Frontal cortex (tissue), 4 donors: ENCODE measurements at places on chromosomes 3 and 15.

DNA sequence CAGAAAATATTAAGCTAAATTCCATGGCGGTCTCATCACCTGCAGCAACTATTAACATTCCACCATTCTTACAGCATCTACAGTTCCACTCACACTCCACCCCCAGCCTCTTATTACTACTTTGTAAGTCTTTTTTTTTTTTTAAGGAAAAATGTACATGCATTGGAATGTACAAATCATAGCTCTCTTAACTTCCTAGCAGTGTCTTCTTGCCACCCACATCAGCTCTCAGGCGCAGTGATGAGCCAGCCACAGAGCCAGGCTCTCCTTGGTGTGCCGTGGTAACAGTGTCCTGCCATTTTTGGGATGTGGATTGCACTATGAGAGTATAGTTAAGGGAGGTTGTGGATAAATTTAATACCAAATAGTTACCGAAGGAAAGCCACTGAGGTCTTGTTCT is 17.8 kb downstream of the ABHD17C start:
- DNase-seq = no peak

DNA sequence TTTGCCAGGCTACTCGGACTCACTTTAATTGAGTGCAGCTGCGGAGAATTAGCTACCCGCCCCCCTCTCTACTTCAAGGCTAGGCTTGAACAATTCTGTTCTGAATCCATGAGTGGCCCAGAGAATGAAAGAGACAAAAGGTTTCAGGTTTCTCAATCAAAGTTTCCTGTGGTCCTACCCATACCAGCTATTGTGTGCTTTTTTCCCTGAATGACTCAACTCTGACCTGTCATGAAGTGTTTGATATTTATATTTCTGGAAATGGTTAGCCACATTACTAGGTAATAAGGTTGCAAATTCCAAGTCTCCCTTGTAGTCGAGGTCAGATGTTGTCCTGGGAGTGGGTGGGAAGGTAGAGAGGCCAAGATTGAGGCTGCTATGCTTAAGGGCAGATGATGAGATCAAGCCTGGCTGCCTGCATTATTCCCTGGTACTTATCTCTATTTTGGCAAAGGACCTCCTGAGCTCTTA is 392.7 kb upstream of the TBL1XR1 start:
- no peak for DNase-seq

DNA sequence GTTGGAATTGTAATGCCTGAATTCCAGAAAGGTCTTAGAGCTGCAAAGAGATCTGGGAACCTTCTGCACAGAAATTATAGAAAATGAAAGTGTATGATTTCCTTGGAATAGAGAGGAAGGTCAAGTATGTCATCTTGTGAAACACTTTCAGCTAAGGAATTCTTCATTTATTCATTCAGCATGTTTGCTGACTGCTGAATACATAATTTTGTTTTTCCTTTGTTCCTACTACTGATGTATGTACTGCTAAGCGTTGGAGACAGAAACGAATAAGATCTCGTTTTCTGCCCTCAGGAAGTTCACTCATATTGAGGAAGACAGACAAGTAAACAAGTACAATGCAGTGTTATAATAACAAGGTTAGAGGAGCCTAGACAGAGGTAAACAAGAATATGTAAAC is 14.3 kb upstream of the IL20RB start:
- DNase-seq = no peak

- DNase-seq = no peak
Measured at GRCh38 chr15:89349206-89349558, 14.6 kb upstream of the POLG start.

GRCh38 chr15:88225461-88225860 is 31.1 kb downstream of the NTRK3 start:
- DNase-seq = no peak

GRCh38 chr3:15822281-15822680 is 24.5 kb upstream of the ANKRD28 start:
- no peak for DNase-seq

GRCh38 chr3:169227911-169228310 is 435.6 kb downstream of the MECOM start:
- DNase-seq = no peak

DNA sequence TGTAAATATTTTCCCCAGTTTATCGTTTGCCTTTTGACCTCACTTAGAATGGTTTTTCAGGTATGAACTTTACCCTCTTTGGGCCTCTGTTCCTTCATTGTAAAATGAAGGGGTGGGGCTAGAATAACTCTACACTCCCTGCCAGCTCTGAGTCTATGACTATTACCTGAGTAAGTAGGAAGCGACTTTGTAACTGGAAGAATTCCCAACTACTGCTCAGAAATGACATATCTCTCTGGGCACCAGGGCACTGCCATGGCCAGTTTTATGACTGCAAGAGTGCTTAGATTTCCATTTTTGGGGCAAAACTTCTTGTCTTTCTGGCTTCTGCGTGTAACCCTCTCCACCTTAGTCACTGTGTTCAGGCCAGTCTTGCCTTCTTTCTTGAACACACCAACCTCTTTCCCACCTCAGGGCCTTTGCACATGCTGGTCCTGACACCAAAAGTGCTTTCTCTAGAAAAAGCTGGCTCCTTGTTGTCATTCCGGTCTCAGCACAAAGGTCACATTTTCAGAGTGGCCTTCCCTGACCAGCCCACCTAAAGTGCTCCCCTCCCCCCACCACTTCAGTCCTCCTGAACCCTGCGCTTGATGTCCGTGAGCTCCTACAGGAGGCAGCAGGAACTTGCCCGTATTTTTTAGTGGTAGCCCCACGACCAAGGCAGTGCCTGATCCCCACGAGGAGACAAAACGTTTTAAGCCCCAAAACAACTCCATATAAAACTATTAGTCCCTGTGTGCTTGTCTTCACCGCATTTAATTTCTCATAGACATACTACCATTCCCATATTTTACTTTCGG is 25.6 kb downstream of the CDCP1 start:
- no peak for DNase-seq

- no peak for DNase-seq
Measured at GRCh38 chr3:43176666-43177065, 70.8 kb upstream of the POMGNT2 start.

DNA sequence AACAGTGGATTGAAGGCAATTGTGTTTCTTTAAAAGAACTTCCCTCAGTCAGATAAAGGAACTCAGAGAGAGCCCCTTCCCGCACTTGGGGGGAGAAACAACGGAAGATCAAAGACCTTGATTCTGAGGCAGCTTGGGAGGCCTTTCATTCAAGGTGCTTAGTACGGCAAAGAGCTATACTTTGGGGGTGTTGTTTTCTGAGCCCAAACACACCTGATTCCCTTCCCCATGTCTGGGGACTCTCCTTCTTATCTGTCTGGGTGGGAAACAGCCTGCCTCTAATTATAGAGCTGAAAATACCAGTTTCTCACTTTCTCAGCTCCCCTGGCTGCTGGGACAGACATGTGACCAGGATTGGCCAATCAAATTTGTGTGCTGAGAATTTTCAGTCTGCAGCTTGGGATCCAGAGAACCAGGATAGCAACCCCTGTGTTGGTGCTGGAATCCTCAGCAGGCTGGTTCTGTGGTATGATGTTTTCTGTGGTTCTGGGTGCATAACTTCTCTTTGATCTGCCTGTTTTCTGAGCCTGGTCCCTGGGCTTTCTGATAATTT is 19.4 kb upstream of the IQCF6 start:
- no peak for DNase-seq

DNA sequence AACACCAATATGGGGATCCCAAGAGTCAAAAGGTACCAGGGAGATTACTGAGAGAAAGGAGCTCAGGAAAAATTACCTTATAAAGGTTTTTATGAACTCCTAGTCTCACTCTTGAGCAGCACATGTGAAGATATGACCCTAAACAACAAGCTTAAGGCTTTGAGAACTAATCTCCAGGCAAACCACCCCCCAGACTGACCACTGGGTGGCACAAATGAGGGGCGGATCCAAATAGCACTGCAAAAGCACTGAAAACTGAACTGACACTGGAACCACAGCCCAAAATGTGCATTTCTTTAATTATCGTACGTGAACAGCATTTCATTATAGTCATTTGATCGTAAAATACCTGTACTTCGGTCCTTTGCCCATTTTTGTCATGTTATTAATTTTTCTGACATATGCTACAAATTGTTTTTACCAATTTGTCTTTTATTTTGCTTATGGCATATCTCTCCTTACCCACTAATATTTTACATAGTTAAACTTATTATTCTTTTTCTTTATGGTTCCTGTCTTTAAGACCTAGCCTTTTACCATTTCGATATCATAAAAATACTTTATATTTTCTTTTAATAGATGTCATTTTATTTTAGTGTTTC is 31.5 kb upstream of the TFDP2 start:
- no peak for DNase-seq
